Mucosa of descending colon (tissue), 3 donors: ENCODE measurements at places on chromosomes 12 and 14. TPM values are rescaled to one million over a fixed set of nuclear protein-coding genes. Genes with fewer than 3 reads are reported as not detected.

TSHR gene
- total RNA-seq, result not detected

BCL2L14 gene
- 52.7 TPM for total RNA-seq

OTOGL gene
- total RNA-seq, result 0.10 TPM

EIF2B2 gene
- total RNA-seq, result 50.9 TPM

C12orf56 gene
- total RNA-seq, result not detected

KRT8 gene
- total RNA-seq, result 3,664 TPM

SRGAP1 gene
- 15.9 TPM for total RNA-seq

KRT82 gene
- not detected for total RNA-seq

STYK1 gene
- 37.6 TPM for total RNA-seq

CMA1 gene
- total RNA-seq, result 0.32 TPM

CACNA1C gene
- total RNA-seq, result 89.4 TPM

BBOF1 gene
- 6.8 TPM for total RNA-seq

RDH12 gene
- not detected for total RNA-seq
